ENCODE measurements at places on chromosomes 1 and 21. TPM values are rescaled to one million over a fixed set of nuclear protein-coding genes. Genes with fewer than 3 reads are reported as not detected.

DNA sequence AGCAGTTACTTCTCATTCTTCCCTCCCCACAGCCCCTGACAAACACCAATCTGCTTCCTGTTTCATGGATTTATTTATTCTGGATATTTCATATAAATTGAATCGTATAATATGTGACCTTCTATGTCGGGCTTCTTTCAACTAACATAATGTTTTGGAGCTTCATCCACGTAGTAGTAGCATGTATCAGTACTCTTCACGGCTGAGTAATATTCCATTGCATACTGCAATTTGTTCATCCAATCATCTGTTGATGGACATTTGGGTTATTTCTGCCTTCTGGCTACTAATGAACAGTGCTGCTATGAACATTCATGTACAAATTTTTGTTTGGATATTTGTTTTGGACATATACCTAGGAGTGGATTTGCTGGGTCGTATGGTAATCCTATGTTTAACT lies 1.9 kb upstream of the KAZN start:
- no peak overlapping the region for H3K27ac ChIP-seq
- no peaks in the 10 kb centered on the region for H3K36me3 ChIP-seq
- no peaks in the 10 kb centered on the region for H3K27me3 ChIP-seq

F13B gene
- polyA plus RNA-seq: not detected

ETNK2 gene
- 16.1 TPM for polyA plus RNA-seq

NUDT17 gene
- polyA plus RNA-seq: 8.1 TPM

DNA sequence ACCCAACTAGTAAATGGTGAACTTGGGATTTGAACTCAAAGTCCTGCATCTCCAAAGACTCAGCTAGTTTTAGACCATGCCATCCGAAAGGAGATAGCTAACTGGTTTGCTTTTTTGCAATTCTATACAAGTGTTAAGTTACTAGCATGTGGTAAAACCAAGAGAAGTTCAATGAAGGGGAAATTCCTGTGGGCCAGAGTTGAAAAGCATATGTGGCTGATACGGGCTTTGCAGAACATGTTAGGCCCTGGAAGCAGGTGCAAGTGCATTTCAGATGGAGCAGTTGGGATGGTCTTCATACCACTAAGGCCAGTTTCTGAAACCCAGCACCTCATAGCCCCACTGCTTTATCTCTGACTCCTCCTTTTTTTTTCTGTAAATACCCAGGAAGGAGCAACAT lies 620.9 kb downstream of the PLPP3 start:
- no peaks in the 10 kb centered on the region for H3K4me1 ChIP-seq
- H3K27me3 ChIP-seq: no peaks in the 10 kb centered on the region
- no peak overlapping the region for H3K4me3 ChIP-seq
- no peak for DNase-seq
- H3K36me3 ChIP-seq: no peaks in the 10 kb centered on the region
- H3K27ac ChIP-seq: no peak overlapping the region

MNDA gene
- not detected for polyA plus RNA-seq

GRCh38 chr1:165408518-165408917 lies 36.4 kb downstream of the RXRG start:
- no peaks in the 10 kb centered on the region for H3K4me1 ChIP-seq
- H3K27me3 ChIP-seq: peaks cover 11% of the 10 kb centered on the region
- peak; percentile 20 for DNase-seq
- no peak overlapping the region for H3K27ac ChIP-seq
- H3K36me3 ChIP-seq: no peaks in the 10 kb centered on the region

KAZN gene
- 7.7 TPM for polyA plus RNA-seq

GRCh38 chr1:195345149-195345548 lies 1263.1 kb downstream of the KCNT2 start:
- no peaks in the 10 kb centered on the region for H3K27me3 ChIP-seq
- DNase-seq: no peak
- no peak overlapping the region for H3K27ac ChIP-seq
- no peaks in the 10 kb centered on the region for H3K4me1 ChIP-seq
- H3K4me3 ChIP-seq: no peak overlapping the region

GORAB gene
- 10.5 TPM for polyA plus RNA-seq

GRCh38 chr1:180204231-180204630 lies 25.8 kb upstream of the LHX4 start:
- H3K27ac ChIP-seq: no peak overlapping the region
- no peak overlapping the region for H3K4me3 ChIP-seq
- no peaks in the 10 kb centered on the region for H3K27me3 ChIP-seq
- no peaks in the 10 kb centered on the region for H3K4me1 ChIP-seq
- H3K36me3 ChIP-seq: no peaks in the 10 kb centered on the region

REN gene
- polyA plus RNA-seq: not detected

ELF3 gene
- 0.11 TPM for polyA plus RNA-seq

DNA sequence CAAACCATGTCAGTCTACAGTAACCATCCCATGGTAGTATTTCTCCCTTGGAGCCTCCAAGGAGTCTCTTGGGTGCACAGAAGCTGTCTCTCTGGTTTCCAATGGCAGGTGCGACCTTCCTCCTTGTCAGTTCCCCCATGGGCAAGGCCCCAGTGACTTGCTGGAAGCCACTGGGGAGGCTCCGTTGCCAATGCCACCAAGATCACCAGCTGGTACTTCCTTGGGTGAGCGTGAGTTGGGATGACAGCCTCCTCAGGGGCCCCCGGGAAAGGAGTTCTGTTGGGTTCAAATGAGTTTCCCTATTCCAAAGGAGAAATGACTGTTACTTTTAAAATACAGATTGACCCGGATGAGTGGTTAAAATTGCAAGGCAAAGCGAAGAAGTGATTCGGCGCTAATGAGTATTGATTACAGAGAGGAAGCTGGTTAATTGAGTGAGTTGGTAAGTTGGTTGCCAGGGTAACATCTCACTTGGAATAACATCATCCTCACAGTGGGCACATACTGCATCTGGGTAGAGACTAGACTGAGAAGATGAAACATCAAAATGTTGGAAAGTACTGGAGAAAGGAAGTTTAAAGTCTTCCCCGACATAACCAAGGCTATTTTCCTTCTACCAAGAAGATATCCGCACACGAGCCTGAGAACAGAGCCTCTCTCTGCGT lies 53.0 kb upstream of the LAPTM5 start:
- peaks cover 43% of the 10 kb centered on the region for H3K4me1 ChIP-seq
- H3K4me3 ChIP-seq: no peak overlapping the region

DNA sequence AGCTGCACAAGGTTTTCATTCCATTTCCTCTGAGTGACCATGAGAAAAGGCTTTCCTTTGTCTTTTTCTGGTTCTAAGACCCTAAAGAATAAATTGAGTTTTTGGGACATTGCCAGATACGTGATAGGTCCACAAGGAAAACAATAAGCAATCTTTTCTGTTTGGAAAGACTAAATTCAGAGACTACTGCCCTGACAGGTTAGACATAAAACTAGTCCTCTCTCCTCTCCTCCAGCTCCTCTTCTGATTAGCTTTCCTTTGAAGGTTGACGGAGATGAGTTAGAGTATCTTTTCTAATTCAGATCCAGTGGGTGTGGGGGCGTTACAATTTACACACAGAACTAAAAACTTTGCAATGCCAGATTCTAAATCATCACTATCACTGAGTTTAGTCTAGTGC lies 57.8 kb upstream of the C1orf53 start:
- H3K4me3 ChIP-seq: no peak overlapping the region
- no peaks in the 10 kb centered on the region for H3K27me3 ChIP-seq
- no peaks in the 10 kb centered on the region for H3K4me1 ChIP-seq
- DNase-seq: no peak
- no peaks in the 10 kb centered on the region for H3K36me3 ChIP-seq

- H3K36me3 ChIP-seq: no peaks in the 10 kb centered on the region
- H3K27ac ChIP-seq: no peak overlapping the region
- H3K27me3 ChIP-seq: no peaks in the 10 kb centered on the region
- no peak overlapping the region for H3K4me3 ChIP-seq
- H3K4me1 ChIP-seq: peaks cover 22% of the 10 kb centered on the region
Measured at GRCh38 chr1:202074985-202075384, 47.7 kb upstream of the GPR37L1 start.

GRCh38 chr1:206925106-206925736 lies 3.5 kb upstream of the FCMR start:
- H3K4me3 ChIP-seq: no peak overlapping the region
- no peaks in the 10 kb centered on the region for H3K4me1 ChIP-seq
- no peaks in the 10 kb centered on the region for H3K27me3 ChIP-seq
- H3K36me3 ChIP-seq: no peaks in the 10 kb centered on the region
- H3K27ac ChIP-seq: no peak overlapping the region

GRCh38 chr1:61110554-61110953 lies 28.2 kb downstream of the NFIA start:
- no peak for DNase-seq
- H3K27me3 ChIP-seq: no peaks in the 10 kb centered on the region
- no peak overlapping the region for H3K4me3 ChIP-seq
- H3K4me1 ChIP-seq: no peaks in the 10 kb centered on the region
- no peak overlapping the region for H3K27ac ChIP-seq
- peaks cover 13% of the 10 kb centered on the region for H3K36me3 ChIP-seq

GRCh38 chr1:99811075-99811474 lies 39.1 kb upstream of the AGL start:
- no peaks in the 10 kb centered on the region for H3K27me3 ChIP-seq
- no peak overlapping the region for H3K27ac ChIP-seq
- H3K36me3 ChIP-seq: no peaks in the 10 kb centered on the region
- DNase-seq: no peak

DNA sequence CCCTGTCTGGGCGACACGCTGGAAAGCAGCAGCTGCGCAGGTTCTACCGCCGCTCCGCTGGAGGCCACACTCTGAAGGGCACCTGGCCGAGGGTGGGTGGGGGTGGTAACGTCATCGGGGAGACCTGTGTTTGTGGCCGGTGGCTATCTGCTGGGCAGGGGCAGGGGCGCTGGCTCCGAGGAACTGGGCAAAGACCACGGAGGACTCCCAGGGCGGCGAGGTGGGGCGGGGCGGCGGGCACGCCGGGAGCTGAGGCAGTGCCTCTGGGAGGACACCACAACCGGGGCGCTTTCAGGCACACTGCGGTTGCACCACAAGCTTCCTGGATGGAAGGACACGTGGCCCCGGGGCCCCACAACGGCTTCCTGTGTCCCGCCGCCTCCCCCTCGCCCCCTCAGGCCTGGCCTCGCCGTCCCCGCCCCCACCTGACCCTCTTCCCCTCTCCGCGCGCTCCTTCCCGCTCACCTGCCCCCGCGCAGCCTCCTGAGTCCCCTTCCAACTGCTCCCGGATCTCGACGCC lies 3.3 kb upstream of the DENND2D start:
- H3K36me3 ChIP-seq: no peaks in the 10 kb centered on the region
- H3K4me1 ChIP-seq: no peaks in the 10 kb centered on the region
- peak overlapping the region; percentile 57 for H3K4me3 ChIP-seq

CADM3 gene
- polyA plus RNA-seq: 0.78 TPM

DNA sequence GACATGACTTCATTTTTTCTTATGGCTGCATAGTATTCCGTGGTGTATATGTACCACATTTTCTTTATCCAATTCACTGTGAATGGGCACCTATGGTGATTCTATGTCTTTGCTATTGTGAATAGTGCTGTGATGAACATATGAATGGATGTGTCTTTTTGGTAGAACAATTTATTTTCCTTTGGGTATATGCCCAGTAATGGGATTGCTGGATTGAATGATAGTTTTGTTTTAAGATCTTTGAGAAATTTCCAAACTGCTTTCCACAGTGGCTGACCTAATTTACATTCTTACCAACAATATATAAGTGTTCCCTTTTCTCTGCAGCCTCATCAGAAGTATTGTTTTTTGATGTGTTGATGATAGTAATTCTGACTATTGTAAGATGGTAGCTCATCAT lies 361.7 kb upstream of the SGIP1 start:
- H3K4me3 ChIP-seq: no peak overlapping the region
- H3K27me3 ChIP-seq: no peaks in the 10 kb centered on the region
- H3K36me3 ChIP-seq: no peaks in the 10 kb centered on the region
- H3K27ac ChIP-seq: no peak overlapping the region

GABPB2 gene
- polyA plus RNA-seq: 3.9 TPM

DNA sequence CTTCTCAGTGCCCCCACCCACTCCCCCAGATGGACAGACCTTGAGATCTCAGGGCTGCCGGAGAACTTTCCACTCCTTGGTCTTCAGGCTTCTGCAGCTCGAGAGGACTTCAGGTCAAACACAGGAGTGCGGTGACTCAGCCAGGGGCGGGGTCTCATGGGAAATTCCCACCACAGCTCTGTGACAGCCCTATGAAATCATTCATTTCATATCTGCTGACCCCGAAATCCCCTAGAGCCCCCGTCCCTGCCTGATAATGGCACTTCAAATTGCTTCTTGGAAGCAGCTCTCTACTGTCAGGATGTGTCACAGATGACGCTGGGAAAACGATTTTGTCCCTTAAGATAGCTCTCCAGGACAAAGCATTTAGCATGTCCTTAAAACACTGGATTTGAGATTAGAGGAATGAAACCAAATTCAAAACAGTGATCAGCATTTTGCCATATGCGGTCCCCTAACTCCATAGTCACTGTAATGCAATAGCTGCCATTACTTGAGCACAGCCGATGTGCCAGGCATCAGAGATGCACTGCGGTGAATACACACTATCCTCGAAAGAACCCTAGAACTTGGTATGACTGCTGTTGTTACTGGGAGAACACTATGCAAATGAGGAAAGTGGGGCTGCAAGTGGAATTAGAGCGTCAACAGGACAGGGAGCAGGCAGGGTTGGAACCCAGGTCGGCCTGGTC lies at the start of gene TNFRSF9:
TSS of gene TNFRSF9 (minus strand) at position 95 of the 692 bp plus-strand sequence. CDS start 845 bp downstream, outside the sequence.
- no peaks in the 10 kb centered on the region for H3K27me3 ChIP-seq
- H3K4me3 ChIP-seq: no peak within 1 kb of the TSS
- H3K4me1 ChIP-seq: peaks cover 6% of the 10 kb centered on the region
- no peak for DNase-seq
- H3K27ac ChIP-seq: peak within 1 kb of the TSS; percentile 69
- H3K36me3 ChIP-seq: no peaks in the 10 kb centered on the region

GRCh38 chr1:66791621-66792610 lies 9.2 kb downstream of the INSL5 start:
- H3K36me3 ChIP-seq: no peaks in the 10 kb centered on the region
- no peaks in the 10 kb centered on the region for H3K27me3 ChIP-seq
- DNase-seq: no peak
- no peak overlapping the region for H3K4me3 ChIP-seq
- no peaks in the 10 kb centered on the region for H3K4me1 ChIP-seq

GRCh38 chr1:69929308-69930057 lies 275.9 kb downstream of the LRRC40 start:
- no peaks in the 10 kb centered on the region for H3K4me1 ChIP-seq
- no peak overlapping the region for H3K27ac ChIP-seq
- no peaks in the 10 kb centered on the region for H3K36me3 ChIP-seq
- no peak overlapping the region for H3K4me3 ChIP-seq
- no peaks in the 10 kb centered on the region for H3K27me3 ChIP-seq

PFKFB2 gene
- 1.8 TPM for polyA plus RNA-seq

TIE1 gene
- polyA plus RNA-seq: 0.81 TPM

DNA sequence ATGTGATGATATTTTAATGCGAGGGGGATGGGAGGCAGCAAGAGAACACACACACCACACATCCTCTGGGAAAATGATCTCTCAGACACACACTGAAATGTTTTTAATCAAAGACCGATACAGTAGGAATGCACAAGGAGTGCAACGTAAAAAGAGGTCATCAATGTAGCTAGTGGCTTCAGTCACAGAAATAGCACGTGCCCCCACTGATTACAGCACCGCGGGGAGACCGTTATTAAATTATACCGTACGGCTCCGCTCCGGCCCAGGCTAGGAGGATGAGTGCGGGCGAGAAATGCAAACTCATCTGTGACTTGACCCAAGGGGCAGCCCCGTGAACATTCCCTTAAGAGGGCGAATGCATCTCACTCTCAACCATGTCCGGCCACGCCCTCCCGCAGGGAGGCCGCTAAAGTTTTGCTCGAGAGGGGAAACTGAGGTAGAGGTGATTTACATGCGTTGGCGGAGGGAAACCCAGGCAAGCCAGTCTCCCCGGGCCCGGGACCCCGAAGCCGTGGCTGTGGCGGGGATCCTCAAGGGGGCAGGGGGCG lies 552 bp downstream of the UBR4 start:
- DNase-seq: peak; percentile 36
- H3K4me1 ChIP-seq: peaks cover 25% of the 10 kb centered on the region
- H3K36me3 ChIP-seq: peaks cover 15% of the 10 kb centered on the region
- H3K27me3 ChIP-seq: no peaks in the 10 kb centered on the region
- peak overlapping the region; percentile 86 for H3K27ac ChIP-seq
- peak overlapping the region; percentile 87 for H3K4me3 ChIP-seq

All from SK-N-SH (cell line).